Stimulated activated CD8-positive, alpha-beta memory T cell treated with anti-CD3 and anti-CD28 coated beads, Interleukin-15, amount 100 ng/mL, for 24 hours (primary cell): ENCODE measurements at places on chromosomes 7 and 10.
A peak's percentile ranks its signal among the peaks of the same experiment; 100 is the strongest.

GRCh38 chr10:28878236-28878970 lies 201.1 kb downstream of the BAMBI start:
- no peak for DNase-seq

DNA sequence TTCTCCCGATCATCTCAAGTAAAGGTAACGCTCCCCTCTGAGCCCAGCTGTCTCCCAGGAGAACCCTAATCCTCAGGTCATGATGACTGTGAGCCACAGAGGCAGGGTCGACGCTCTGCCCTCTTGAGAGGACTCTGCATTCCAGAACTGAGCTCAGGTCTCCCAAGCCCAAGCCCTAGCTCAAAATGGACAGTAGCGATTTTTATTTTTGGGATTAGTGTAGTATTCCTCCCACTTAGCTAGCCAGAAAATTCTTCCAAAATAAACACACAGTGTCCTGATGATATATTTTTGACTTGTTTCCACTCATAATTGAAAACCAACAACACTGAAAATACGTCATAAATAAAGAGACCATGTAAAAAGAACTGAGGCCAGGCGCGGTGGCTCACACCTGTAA lies 462.0 kb upstream of the MGMT start:
- DNase-seq: no peak

DNA sequence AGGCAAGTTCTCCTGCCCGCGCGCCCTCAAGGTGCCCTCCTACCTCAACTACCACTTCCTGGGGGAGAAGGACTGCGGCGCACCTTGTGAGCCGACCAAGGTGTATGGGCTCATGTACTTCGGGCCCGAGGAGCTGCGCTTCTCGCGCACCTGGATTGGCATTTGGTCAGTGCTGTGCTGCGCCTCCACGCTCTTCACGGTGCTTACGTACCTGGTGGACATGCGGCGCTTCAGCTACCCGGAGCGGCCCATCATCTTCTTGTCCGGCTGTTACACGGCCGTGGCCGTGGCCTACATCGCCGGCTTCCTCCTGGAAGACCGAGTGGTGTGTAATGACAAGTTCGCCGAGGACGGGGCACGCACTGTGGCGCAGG lies 1.4 kb downstream of the FZD1 start:
- DNase-seq: no peak

GRCh38 chr10:102619281-102619981 lies 24.8 kb upstream of the TRIM8 start:
- DNase-seq: no peak

GRCh38 chr7:27146491-27147198 lies 929 bp downstream of the HOXA6 start:
- no peak for DNase-seq

- DNase-seq: no peak
Measured at GRCh38 chr10:15035385-15036301, 8.1 kb upstream of the OLAH start.

GRCh38 chr10:89543841-89544240 lies 8.4 kb upstream of the SLC16A12 start:
- no peak for DNase-seq

- DNase-seq: no peak
Measured at GRCh38 chr10:96987842-96988175, 155.7 kb downstream of the LCOR start.

DNA sequence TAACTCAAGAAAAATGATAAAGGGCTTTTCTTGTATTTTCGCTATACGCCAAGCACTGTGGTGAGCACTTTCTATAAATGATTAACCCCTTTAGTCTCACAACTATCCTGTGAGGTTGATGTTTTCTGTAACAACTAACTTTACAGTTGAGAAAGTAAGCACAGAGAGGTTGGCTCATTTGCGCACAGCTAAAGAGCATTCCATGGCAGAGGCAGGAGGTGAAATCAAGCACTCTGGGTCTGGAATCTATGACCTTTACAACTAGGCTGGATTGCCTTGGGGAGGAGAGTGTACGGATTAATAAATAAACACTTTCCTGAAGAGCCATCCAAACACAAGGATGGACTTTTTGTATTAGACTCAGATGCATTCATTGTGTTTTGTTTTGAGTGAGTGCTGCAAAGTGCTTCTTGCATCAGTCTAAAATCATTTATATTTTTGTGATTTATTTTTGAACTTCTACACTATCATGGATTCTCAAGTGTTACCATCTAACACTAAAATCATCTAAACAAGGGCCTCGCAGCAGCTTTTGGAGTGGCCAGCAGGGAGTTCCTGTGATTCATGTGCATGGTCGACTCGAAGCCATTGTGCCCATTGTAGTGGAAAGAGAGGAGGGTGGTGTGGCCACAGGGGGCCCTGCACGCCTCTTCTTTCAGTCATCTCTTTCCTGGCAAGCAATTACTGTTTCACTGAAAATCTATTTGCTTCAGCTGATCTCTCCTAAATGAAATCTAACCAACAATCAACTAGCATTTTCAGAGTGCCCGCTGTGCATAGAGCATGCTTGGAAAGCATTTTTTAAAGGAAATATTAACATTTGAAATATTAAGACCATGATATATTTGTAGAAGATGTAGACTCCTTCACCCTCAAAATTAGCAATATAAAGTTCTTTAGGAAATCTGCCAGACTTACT lies 633.4 kb upstream of the COBL start:
- no peak for DNase-seq

GRCh38 chr10:96377816-96378294 lies 19.1 kb upstream of the OPALIN start:
- no peak for DNase-seq

DNA sequence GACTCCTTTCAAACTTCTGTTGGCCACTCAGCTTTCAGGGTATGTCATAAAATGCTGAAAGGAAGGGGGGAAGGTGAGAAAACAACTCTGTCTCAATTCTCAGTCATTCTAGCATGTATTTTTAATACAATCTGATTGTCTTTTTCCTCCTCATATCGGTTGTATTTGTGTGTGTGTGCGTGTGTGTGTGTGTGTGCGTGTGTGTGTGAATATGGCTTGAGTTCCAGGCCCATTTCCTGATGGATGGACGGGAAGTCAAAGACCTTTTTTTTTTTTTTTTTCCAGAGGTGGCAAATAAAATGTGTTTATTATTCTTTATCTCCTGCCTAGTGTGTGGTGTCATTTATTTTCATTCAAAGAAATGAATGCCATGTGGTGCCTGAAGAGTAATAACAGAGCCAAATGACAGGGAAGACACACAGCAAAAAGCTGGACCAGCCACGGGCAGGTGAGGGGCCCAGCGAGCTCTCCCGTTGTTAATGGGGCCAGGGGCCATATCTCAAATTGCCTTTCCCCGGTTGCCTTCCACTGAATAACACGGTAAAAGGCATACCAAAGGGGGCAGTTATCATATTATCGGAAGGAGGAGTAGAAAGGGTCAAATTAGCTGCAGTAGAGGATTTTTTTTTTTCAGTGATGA lies 3.1 kb upstream of the PLXNA4 start:
- DNase-seq: no peak

GRCh38 chr7:46414946-46415345 lies 493.9 kb upstream of the IGFBP3 start:
- DNase-seq: no peak

GRCh38 chr10:102460836-102461186 lies 9.5 kb upstream of the C10orf95 start:
- no peak for DNase-seq

GRCh38 chr7:151009327-151010036 lies 14.8 kb downstream of the ATG9B start:
- DNase-seq: no peak

DNA sequence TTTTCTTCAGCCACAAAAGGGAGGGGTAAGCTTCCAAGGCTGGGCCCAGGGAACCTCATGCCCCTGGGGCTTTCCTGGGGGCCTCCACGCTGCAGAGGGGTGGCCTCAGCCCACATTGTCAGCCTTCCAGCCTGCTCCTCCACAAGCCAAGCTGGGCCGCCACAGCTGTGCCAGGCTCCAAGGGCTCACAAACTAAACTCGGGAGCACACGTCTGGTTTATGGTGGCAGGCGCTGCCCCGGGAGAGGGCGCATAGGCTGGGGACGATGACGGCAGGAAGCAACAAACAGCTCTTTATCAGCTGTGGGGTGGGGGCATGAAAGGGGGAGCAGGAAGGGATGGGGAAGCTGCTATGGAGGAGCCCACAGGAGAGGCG lies 6.3 kb upstream of the CDH23 start:
- DNase-seq: no peak

DNA sequence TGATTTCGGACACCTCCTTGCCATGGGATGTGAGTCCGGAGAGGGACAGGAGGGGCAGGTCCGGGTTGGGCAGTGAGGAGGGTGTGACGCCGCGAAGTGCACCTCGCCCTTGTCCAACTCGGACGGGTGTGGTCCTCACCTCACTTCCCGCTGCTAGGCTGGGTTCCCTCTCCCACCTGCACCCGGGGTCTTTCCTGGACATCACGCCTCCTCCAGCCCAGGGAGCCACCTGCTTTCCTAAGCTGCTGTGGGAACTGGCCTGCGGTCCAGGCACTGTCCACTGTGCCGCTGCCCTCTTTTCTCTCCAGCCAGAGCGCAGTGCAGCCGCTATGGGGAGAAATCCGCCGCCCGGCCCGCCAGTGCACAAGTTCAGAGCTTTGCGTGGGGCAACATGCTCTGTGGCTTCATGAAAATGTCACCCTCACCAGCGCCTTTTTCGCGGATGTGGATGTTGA lies 45.0 kb upstream of the ZNF716 start:
- no peak for DNase-seq

DNA sequence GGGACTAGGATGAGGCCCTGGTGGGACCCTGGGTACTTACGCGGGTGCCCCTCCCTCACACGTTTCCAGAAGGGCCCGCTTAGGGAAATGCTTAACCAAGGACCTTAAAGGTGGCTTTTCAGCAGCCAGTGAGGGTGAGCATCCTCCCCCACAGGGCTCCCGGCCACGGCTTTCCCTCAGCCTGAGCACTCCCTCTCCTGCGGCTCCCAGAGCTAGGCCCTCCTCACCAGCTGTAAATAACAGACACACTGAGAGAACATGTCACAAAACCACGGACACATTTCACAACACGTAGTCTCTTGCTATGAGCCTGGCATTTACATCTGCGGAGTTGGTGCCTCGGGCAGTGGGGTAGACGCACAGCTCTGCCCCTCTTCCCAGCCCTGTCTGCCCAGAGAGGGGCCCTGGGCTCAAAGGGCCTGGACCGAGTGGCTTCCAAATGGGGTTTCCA lies 25.2 kb downstream of the GRID1 start:
- DNase-seq: no peak

- DNase-seq: no peak
Measured at GRCh38 chr10:36789974-36790373, 335.4 kb upstream of the ANKRD30A start.

- DNase-seq: peak; percentile 43
Measured at GRCh38 chr7:30478349-30479201, at the start of gene NOD1. TSS of gene NOD1 (minus strand) at chr7:30478784. CDS start at chr7:30456921, 21,863 bp downstream.

- DNase-seq: no peak
Measured at GRCh38 chr7:1661461-1661860, 8.6 kb upstream of the ELFN1 start.

GRCh38 chr7:109844362-109844761 lies 1246.6 kb upstream of the LRRN3 start:
- DNase-seq: no peak

DNA sequence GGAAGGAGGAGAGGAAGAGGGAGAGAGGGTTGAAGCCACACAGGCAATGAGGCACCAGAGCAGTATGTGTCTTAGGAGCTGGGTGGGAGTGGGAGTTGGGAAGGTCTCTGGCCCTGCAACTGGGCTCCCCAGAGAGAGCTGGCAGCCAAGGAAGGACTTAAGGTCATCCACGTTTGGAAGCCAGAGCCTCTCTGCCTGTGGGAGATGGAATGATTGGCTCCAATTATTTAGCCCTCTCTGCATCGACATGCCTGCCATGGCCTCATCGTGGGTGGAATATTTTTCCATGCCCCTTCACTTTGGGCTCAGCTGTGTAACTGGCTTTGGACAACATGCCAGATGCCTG lies 478.5 kb downstream of the RPS24 start:
- DNase-seq: no peak

GRCh38 chr7:1569016-1569415 lies 816 bp downstream of the PSMG3 start:
- DNase-seq: no peak

- DNase-seq: no peak
Measured at GRCh38 chr10:116836902-116837523, 12.3 kb upstream of the ENO4 start.

DNA sequence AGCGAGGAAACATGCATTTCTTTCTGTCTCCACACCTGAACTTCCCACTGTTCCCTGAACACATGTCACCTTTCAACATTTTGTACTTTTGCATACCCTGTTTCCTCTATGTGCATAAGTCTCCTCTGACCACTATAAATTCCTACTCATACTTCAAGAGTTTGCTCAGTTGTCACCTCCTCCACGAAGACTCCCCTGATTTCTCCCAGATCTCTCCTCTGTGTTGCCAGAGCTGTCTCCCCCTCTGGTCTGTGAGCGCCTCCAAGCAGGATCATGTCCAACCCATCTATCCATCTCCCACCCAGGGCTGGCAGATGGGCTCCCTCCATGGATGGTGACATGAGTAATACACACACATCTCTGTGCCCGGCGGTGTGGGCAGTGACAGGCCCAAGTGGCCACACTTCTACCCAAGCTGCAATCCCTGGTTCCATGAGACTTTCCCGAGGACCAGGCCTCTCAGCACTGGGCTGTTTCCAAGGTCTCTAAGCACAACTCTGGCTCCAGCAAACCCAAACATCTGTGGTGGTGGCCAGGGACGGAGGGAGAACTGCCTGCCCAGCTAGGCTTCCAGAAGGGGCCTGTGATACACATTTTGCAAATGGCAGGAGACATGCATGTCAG lies 135.9 kb downstream of the GRID1 start:
- no peak for DNase-seq

DNA sequence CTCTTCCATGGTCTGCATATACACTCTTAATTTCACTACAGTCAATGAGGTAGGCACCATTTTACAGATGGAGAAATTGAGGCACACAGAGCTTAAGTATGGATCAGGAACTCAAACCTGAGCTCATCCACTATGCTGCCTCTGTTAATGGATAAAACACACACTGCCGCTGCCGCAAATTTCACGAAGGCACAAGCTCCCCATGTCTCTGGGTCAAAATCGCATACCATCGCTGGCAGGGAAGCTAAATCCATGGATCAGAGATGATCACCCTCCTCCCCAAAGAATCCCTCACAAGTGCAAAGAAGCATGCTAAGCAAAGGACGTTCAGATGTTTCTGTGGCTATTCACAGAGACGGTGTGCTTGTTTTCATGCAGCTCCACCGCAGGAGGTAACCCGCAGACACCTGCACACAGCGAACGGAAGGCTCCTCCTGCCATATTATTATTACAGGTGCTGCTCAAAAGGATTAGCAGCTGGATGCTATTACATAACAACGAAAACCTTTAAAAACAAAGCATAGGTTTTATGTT lies 109.3 kb downstream of the UBE2H start:
- DNase-seq: no peak

GRCh38 chr7:131327049-131327625 lies 539 bp upstream of the MKLN1 start:
- no peak for DNase-seq

DNA sequence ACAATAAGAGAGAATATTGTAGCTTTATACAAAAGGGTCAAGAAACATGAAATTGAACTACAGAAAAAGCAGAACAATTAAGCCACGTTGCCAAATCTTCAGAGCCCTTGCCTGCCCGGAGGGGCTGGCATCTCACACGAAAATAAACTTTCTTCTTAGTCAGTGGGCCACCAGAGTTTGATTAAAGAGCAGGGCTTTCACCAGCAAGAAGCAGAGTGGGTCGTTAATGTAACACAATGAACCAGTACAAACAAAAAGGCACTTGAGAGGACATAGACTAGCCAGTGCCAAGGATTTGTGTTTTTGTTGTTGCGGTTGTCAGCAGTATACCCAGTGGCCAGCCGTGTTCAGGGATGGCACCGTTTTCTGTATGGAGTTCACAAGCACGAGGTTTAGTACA lies 155.4 kb downstream of the NRP1 start:
- DNase-seq: no peak
